Kidney capillary endothelial cell (primary cell): ENCODE measurements at places on chromosomes 11 and 22.

- DNase-seq: no peak
These were observed 7.4 kb upstream of the BLID start for GRCh38 chr11:122123263-122123929.

DNA sequence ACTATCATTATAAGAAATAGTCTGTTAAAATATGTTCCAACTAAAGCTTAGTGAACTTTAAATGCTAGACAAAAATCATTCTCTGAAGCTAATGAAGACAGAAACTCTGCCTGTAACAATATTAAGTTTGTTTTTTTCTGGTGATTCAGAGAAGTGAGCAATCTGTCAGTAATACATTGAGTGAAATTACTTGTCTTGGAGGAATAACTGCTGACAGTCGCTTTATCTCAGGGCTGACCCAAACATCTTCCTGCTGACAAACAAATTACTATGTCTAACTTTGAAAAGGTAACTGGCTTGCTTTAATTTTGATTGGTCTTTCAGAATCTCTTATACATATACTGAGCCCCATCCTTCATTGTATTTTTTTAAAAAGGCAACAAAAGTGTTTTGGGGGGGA lies 264.5 kb downstream of the SOX6 start:
- DNase-seq: no peak

DNA sequence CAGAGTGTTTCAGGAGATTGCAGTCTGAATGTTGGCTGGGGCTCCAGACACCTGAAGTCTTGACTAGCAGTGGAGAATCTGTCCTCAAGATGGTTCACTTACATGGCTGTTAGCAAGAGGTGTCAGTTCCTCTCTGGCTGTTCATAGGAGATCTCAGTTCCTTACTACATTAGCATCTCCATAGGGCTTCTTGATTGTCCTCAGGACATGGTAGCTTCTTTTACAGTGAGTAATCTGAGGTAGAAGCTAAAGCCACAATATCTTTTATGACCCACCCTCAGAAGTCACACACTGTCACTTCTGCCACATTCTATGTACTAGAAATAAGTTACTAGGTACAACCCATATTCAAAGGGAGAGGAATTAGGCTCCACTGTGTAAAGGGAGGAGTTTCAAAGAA lies 10.5 kb upstream of the PATL1 start:
- DNase-seq: no peak

- no peak for DNase-seq
These were observed 5.4 kb downstream of the IZUMO1R start for GRCh38 chr11:94309757-94310156.

DNA sequence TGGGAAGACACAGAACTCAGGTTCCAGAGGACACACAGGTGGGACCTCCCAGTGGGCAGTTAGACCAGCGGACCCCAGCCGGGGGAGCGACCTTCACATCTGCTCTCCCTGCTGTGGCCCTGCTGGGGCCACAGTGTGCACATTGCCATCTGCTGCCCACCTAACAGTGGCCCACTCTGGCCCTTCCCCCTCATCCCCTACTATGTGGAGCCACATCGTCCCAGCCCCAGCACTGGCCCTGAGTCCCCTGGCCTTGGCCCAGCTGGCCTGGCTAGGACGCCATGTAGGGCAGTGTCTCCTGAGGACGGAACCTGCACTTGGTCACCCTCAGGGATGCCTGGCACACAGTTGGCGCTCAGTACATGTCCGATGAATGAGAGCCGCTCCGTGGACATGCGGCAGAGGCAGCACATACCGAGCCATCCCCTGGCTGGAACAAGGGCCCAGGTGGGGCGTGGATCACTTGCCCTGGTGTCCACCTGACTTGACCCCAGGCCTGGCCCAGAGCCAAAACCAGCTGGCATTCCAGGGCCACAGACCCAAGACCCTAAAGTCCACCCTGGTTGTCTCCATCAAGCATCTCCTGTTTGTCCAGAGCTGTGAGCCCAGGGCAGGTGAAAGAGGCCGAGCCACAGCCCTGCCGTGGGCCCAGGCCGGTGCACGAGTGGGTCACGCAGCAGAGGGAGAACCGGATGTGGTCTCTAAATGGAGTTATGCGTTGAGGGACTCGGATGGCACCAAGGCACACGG lies 93.1 kb upstream of the FGF3 start:
- DNase-seq: no peak

GRCh38 chr11:73431396-73431795 lies 55.2 kb downstream of the RELT start:
- no peak for DNase-seq

DNA sequence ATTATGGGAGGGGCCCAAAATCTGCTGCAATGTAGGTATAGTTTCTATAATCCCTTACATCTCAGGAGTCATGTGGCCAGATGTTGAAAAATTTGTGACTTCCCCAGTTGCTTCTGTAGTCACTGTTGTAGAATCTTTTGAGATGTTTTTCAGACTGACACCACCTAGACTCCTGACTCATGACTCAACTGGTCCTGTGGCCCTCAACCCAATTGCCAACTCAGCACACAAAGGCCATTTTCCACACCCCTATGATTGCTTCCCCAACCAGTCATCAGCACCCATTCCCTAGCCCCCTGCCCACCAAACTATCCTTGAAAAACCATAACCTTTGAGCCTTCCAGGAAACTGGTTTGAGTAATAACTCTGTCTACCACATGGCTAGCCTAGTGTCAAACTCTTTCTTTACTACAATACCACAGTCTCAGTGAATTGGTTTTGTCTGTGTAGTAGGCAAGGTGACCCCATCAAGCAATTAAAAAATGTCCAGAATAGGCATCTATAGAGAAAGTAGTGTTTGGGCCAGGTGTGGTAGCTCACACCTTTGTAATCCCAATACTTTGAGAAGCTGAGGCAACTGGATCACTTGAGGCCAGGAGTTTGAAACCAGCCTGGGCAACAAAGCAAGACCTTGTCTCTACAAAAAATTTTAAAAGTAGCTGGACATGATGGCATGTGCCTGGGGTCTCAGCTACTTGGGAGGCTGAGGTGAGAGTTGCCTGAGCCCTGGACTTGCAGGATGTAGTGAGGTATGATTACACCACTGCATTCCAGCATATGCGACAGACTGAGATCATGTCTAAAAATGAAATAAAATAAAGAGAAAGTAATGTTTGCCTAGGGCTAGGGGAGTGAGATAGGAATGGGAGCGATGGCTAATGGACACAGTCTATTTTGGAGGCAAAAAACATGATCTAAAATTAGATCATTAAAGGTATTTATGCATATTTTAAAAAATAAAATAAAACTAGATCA lies 24.1 kb upstream of the FEZ1 start:
- no peak for DNase-seq

DNA sequence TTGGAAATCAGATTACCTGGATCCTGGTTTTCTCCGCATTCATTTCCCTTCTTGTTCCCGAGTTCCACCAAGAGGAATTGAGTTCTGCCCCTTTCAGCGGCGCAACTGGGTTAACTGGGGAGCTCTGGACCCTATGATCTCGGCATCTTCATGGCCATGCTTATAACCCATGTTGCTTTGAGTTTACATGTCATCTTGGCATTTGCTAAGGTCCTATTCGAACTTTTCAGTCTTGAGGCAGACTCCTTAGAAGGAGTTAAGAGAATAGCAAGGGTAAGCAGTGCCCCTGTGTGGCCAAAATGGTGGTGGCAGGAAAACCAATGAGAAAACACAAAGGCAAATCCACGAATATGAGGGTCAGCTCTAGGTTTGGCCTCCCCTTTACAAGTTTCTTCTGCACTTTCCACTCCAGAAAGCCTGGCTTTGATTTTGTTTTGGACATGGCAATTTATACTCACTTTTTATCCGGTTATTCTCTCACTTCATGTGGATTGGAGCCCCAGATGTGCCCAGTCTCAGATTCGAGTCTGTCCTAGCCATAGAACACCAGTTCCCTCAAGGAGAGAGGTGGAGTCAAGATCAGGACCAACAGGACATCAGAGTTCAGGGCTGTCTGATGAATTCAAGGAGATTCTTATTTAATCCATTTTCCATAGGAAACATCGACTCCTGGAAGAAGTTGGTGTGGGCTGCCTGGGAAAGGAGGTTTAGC lies 55.3 kb upstream of the FBXO3 start:
- DNase-seq: peak; percentile 67

GRCh38 chr11:88307749-88308425 lies 29.6 kb downstream of the CTSC start:
- no peak for DNase-seq

- DNase-seq: no peak
These were observed 423 bp downstream of the PEX16 start for GRCh38 chr11:45917286-45917622.

DNA sequence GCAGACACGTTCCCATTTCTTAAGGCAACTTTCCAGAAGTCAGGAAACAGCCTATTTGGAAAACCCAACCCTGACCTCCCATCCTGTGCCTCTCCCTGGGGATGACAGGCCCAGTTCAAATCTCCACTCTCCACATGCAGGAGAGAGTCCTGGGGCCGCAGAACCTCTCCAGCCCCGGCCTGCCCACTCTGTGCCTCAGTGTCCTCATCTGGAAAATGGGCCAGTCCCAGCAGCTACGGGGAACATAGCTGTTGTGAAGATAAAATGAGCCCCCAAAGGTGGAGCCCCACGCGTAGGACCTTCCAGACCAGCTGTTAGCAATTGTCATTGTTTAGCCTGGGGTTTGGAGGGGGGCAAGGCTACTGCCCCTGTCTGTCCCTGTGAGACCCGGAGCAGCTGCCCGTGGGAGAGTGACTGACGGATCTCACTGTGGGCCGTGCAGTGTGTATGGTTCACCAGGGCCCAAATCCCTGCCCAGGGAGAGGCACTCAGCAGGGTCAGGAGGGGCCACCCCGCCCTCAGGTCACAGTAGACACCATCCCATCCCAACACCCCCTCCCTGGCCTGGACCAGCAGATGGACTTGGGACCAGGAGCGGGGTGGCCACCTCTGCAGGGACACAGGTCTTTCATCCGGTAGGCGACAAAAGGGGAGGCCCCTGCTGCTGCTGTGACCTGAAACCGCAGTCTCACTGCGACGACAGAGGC lies 145.9 kb downstream of the CTTN start:
- DNase-seq: no peak

DNA sequence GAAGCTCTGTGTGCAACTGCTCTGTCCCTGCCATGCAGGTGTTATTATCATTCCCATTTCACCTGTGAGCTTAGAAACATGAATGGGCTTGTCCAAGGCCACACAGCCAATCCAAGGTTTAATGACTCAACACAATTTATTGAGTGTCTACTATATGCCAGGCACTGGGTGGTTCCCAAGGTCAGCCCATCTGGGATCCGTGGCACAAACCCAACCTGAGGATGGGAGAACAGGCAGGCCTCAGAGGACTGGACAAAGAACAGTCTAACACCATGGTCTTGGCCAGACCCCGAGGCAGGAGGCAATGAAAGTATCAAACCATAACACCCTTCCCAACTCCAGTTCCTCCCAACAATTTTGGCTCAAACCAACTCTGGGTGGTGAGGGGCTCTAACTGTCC lies 15.7 kb downstream of the SPATA19 start:
- DNase-seq: no peak

- DNase-seq: peak; percentile 61
These were observed 12.2 kb upstream of the OR52D1 start for GRCh38 chr11:5476186-5476819.

DNA sequence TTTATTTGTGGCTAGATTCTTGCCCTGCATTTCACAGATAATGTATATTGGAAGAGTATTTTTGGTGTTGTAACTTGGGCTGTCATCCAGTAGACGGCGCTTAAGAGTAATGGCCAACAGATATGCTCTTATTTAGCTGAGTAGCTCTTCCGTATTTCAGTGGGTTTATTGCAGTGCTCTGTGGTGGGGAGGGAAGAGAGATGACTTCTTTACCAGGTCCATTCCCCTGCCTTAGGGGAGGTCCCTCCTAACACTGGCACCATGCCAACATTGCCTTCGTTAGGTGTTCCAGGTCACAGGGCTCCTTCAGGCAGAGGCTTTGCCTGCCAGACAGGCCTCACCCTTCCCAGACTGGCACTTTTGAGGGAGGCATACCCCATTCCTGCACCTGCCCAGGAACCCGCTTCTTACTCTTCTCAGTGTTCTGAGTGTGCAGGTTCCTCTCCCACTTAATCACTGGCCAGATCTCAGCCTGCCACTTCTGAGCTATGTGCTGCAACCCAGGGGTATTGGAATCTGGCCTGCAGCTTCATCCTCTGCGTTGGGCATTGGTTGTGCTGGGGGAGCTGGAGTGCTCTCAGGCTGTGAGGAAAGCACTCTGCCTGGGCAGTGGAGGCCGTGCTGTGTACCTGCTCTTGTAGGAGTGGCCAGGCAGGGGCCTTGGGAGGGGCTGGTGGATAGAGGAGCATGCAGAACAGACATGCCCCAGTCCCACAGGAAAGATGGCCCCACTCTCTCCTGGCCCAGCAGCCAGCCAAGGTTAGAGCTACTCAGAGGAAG lies 29.4 kb upstream of the SLN start:
- DNase-seq: peak; percentile 23

DNA sequence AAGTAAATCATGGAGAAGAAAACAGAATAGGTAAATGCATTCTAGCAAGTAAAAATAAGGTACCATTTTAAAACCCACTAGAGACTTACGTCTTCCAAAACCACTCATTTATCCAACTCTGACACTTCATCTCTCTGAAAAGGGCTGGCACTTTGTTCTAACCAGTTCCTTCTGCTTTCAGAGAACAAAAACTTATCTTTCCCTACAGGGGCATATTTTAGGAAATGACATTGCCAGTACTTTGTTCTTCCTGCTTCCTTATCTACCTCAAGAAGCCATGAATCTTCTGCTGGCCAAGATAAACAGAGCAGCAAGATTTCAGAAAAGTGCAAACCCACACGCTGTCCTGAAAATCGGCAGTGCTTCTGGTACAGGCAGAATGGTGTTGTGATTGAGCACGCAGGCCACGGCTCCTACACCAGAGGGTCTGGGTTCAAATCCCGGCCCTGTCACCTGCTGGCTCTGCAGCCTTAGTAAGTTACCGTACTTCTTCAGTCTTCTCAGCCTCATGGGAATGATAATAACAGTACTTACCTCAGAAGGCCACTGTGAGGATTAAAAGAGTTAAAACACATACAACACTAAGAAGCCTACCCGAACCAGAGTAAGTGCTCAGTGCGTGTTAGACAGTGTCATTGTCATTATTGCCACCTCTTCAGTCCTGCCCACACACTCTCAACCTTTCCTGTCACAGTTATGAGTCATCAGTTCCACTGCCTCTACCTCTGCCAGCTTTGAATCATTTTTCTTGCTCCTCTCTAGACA lies 11.0 kb downstream of the MPZL3 start:
- peak; percentile 59 for DNase-seq

GRCh38 chr11:3077189-3077836 lies 20.1 kb upstream of the CARS1 start:
- DNase-seq: no peak

GRCh38 chr22:38462960-38463784 lies 4.7 kb upstream of the KDELR3 start:
- no peak for DNase-seq

DNA sequence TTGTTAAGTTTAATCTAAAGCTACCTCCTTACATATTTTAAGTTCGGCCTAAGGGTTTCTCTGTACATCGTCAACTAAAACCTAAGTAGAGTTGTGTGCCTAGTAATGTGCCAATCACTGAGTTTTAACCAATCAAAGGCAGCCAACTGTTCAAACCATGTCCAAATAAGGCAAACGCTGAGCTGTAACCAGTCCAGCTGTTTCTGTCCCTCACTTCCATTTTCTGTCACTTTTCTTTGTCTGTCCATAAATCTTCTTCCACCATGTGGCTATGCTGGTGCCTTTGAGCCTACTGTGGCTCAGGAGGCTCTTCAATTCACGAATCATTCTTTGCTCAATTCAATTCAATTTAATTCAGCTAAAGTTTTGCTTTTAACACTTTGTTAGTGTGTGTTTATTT lies 13.9 kb upstream of the ATXN10 start:
- DNase-seq: no peak

- DNase-seq: no peak
These were observed 9.9 kb downstream of the SLC43A3 start for GRCh38 chr11:57417056-57417455.
